Karpas-422 (cell line): ENCODE measurements at places on chromosomes 4 and X. TPM values are rescaled to one million over a fixed set of nuclear protein-coding genes. Genes with fewer than 3 reads are reported as not detected.
A peak's percentile ranks its signal among the peaks of the same experiment; 100 is the strongest.

The ZNF630 gene
- 3.7 and 3.9 TPM in 2 replicates for total RNA-seq

- H3K36me3 ChIP-seq: no peaks in the 10 kb centered on the region
- H3K4me3 ChIP-seq: no peak overlapping the region
- H3K27me3 ChIP-seq: no peaks in the 10 kb centered on the region
- H3K27ac ChIP-seq: no peak overlapping the region
These were observed 1077.3 kb upstream of the PCDH10 start for GRCh38 chr4:132071815-132072214.

The CENPU gene
- 18.5 and 31.3 TPM in 2 replicates for total RNA-seq

The NLRP2B gene
- not detected in 2 replicates for total RNA-seq

GRCh38 chr4:148435654-148436406 lies 6.4 kb downstream of the NR3C2 start:
- no peak overlapping the region for H3K4me3 ChIP-seq
- H3K27ac ChIP-seq: no peak overlapping the region
- no peaks in the 10 kb centered on the region for H3K36me3 ChIP-seq
- DNase-seq: no peak
- H3K27me3 ChIP-seq: peaks cover 3% of the 10 kb centered on the region; the same call in 1 of the 2 replicates
- no peaks in the 10 kb centered on the region for H3K4me1 ChIP-seq

- DNase-seq: peak; percentile 31
- H3K27ac ChIP-seq: no peak overlapping the region
- H3K36me3 ChIP-seq: no peaks in the 10 kb centered on the region
These were observed 1459.8 kb downstream of the RAPGEF2 start for GRCh38 chr4:160562661-160563060.

GRCh38 chr4:184451726-184452125 lies 22.6 kb downstream of the IRF2 start:
- no peaks in the 10 kb centered on the region for H3K36me3 ChIP-seq
- H3K27ac ChIP-seq: peak overlapping the region; percentile 37; the same call in 1 of the 2 replicates
- H3K4me3 ChIP-seq: no peak overlapping the region
- H3K4me1 ChIP-seq: peaks cover 51% of the 10 kb centered on the region

- no peak overlapping the region for H3K4me3 ChIP-seq
- peaks cover 13% of the 10 kb centered on the region for H3K4me1 ChIP-seq
- H3K27me3 ChIP-seq: no peaks in the 10 kb centered on the region; the same call in 1 of the 2 replicates
These were observed 59.4 kb upstream of the GRPR start for GRCh38 chrX:16063921-16064320.

The HOPX gene
- not detected in 2 replicates for total RNA-seq

- no peak overlapping the region for H3K27ac ChIP-seq
- no peaks in the 10 kb centered on the region for H3K4me1 ChIP-seq
- H3K27me3 ChIP-seq: no peaks in the 10 kb centered on the region
- H3K4me3 ChIP-seq: no peak overlapping the region
- H3K36me3 ChIP-seq: no peaks in the 10 kb centered on the region
These were observed 186.0 kb downstream of the MID1IP1 start for GRCh38 chrX:38987198-38987651.

GRCh38 chr4:24730256-24731001 lies 64.9 kb upstream of the SOD3 start:
- H3K4me1 ChIP-seq: peaks cover 14% of the 10 kb centered on the region
- H3K27me3 ChIP-seq: no peaks in the 10 kb centered on the region

GRCh38 chr4:171524903-171525302 lies 288.3 kb upstream of the GALNTL6 start:
- no peak overlapping the region for H3K27ac ChIP-seq
- no peaks in the 10 kb centered on the region for H3K4me1 ChIP-seq
- H3K36me3 ChIP-seq: no peaks in the 10 kb centered on the region
- DNase-seq: no peak
- no peak overlapping the region for H3K4me3 ChIP-seq
- no peaks in the 10 kb centered on the region for H3K27me3 ChIP-seq

The VBP1 gene
- 28.8 and 58.4 TPM in 2 replicates for total RNA-seq

GRCh38 chr4:105162123-105162796 lies 15.6 kb downstream of the TET2 start:
- no peaks in the 10 kb centered on the region for H3K27me3 ChIP-seq
- H3K36me3 ChIP-seq: no peaks in the 10 kb centered on the region
- H3K4me1 ChIP-seq: peaks cover 9% of the 10 kb centered on the region
- no peak for DNase-seq
- no peak overlapping the region for H3K27ac ChIP-seq

- no peak overlapping the region for H3K27ac ChIP-seq
- no peaks in the 10 kb centered on the region for H3K4me1 ChIP-seq
- no peaks in the 10 kb centered on the region for H3K27me3 ChIP-seq
- H3K36me3 ChIP-seq: peaks cover 35% of the 10 kb centered on the region
- DNase-seq: no peak
- H3K4me3 ChIP-seq: no peak overlapping the region
These were observed 26.9 kb downstream of the PAPSS1 start for GRCh38 chr4:107693132-107693531.

The HEPH gene
- not detected in 2 replicates for total RNA-seq

The TMEM154 gene
- total RNA-seq: 0.14 and 0.22 TPM in 2 replicates

The FDCSP gene
- total RNA-seq: not detected in 2 replicates

The XAGE1A gene
- total RNA-seq: not detected in 2 replicates

The SHROOM4 gene
- total RNA-seq: not detected in 2 replicates

GRCh38 chrX:153621949-153622598 lies 23.1 kb upstream of the CCNQ start:
- no peaks in the 10 kb centered on the region for H3K36me3 ChIP-seq
- no peaks in the 10 kb centered on the region for H3K27me3 ChIP-seq
- no peak overlapping the region for H3K4me3 ChIP-seq
- no peak overlapping the region for H3K27ac ChIP-seq
- H3K4me1 ChIP-seq: peaks cover 13% of the 10 kb centered on the region

The PAGE1 gene
- not detected in 2 replicates for total RNA-seq

- H3K4me3 ChIP-seq: no peak overlapping the region
- DNase-seq: no peak
- no peaks in the 10 kb centered on the region for H3K36me3 ChIP-seq
- no peaks in the 10 kb centered on the region for H3K27me3 ChIP-seq
These were observed 218.9 kb downstream of the ASMT start for GRCh38 chrX:1833656-1834360.

- H3K4me1 ChIP-seq: peaks cover 68% of the 10 kb centered on the region
- no peaks in the 10 kb centered on the region for H3K27me3 ChIP-seq
- peak overlapping the region; percentile 93 for H3K27ac ChIP-seq
These were observed 127.7 kb downstream of the IRF2 start for GRCh38 chr4:184346682-184347081.

- no peak overlapping the region for H3K27ac ChIP-seq
- H3K27me3 ChIP-seq: no peaks in the 10 kb centered on the region
- H3K36me3 ChIP-seq: no peaks in the 10 kb centered on the region
- no peak for DNase-seq
- H3K4me1 ChIP-seq: no peaks in the 10 kb centered on the region
These were observed 16.3 kb downstream of the ARX start for GRCh38 chrX:24999511-24999910.

The SPOCK3 gene
- 0.65 TPM in 1 of 2 replicates, not detected in the other for total RNA-seq

DNA sequence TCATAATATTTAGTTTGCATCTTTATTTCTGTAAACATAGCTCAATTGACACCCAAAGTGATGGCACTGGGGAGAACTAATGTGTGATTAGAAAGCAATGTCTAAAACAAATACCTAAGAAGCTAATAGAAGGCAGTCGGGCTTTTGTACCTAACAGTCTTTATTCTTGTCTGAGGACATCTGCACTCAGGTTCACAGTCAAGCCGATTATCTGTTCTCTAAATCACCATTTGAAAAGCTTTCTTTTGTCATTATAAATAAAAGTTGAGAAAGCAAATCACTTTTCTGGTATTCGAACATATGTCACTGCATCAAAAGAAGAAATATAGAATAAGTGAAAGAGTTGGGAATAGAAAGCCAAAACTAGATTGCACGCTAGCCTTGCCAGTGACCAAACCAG lies 2037.9 kb upstream of the TENM3 start:
- no peak for DNase-seq
- no peak overlapping the region for H3K27ac ChIP-seq

DNA sequence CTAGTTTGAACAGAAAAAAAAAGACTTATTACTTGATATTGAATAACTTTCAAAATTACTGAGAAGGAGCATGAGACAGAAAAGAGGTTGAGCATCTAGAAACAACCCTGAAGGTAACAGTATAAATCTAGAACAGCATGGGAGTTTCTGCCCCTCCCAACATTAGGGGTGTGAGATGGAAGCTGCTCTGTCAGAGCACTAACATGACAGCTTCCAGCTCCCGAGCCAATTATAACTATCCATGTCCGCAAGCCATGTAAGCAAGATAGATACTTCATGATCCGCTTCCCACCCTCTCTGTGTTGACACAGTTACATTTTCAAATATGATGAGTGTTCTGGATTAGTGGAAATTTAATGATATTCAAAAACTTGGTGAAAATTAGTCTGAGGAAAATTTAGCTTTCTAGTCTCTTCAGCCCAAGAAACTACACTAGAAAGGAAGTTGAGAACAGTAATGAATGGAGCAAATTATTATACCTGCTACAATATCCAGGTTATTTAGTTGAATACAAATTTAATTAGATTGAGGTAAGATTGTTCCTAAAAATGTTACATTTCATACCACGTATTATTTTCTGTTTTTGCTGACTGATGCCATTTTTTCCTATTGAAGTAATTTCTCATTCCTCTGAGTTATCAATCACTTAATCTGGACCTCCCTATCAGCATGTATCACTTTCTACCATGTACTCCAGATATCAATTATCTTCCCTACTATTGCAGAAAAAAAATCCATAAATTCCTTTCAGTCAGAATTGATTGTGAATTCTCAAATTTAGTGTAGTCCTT lies 129.3 kb upstream of the SLIT2 start:
- no peak overlapping the region for H3K4me3 ChIP-seq
- no peaks in the 10 kb centered on the region for H3K4me1 ChIP-seq
- no peaks in the 10 kb centered on the region for H3K27me3 ChIP-seq
- no peak for DNase-seq
- H3K27ac ChIP-seq: no peak overlapping the region

DNA sequence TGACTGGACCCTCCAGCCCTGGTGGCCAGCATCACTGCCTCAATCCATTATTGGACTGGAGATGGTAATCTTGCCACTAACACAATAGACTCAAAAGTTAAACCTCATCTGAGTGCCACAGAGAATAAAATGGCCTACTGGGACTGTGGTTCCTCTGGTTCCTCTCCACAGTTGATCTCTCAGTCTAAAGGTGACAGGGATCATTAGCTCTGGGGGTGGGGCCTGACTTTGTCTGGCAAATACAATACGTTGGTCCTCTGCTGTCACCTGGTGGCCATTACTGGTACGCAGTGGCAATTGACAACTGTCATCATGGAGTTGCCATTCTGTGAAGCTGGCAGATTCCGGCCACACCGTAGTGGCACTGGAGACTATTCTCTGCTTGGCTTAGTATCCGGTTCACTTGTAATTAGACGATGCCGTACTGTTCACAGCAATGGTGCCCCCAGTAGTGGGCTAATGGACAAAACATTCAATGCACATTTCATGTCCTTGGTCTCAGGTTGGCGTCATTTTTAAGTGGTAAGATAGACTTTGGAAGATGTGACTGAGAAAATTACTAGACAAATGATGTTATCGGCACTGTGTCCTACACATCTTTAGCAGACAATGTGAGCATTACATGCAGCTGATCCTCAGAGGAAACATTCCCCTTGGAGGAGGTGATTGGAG lies 6.7 kb downstream of the FGFBP2 start:
- H3K4me3 ChIP-seq: no peak overlapping the region
- H3K27me3 ChIP-seq: no peaks in the 10 kb centered on the region
- H3K27ac ChIP-seq: no peak overlapping the region
- peaks cover 2% of the 10 kb centered on the region; the same call in 1 of the 2 replicates for H3K4me1 ChIP-seq
- H3K36me3 ChIP-seq: no peaks in the 10 kb centered on the region
- DNase-seq: peak; percentile 93

DNA sequence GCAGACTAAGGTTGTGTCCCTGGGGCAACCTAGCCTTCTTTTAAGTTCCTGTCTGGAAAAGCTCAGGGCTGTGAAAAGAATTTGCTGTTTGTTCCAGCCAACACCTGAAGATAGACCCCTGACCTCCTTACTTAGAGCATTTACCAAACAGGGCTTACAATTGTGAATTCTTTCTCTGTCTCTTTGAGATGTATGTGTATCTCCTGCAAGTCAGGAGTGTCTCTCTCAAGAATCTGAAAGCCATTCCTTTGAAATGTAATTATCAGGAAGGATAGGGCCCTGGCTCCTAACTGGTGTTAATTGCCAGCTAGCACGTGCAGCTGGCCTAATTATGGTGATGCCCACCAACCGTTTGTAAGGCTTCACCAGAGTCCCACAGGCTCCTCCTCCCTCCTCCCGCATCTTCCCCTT lies 18.2 kb downstream of the CCNG2 start:
- no peaks in the 10 kb centered on the region for H3K36me3 ChIP-seq
- no peaks in the 10 kb centered on the region for H3K4me1 ChIP-seq
- H3K4me3 ChIP-seq: no peak overlapping the region
- H3K27me3 ChIP-seq: no peaks in the 10 kb centered on the region
- H3K27ac ChIP-seq: no peak overlapping the region

DNA sequence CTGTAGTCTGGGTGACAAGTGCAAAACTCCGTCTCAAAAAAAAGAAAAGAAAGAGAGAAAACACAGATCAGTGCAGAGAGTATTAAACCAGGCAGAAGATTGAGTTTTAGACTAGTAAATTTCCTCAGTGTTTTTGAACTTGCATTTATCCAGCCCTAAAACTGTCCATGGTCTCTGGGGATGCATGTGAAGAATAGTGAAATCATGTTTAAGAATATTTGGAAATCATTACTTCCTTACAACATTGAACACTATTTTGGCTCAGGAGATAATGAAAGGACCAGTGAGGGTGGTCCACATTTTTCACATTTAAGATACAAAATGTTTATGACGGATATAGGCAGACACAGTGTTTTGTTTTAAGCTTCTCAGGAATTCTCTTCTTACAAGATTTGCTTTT lies 195.8 kb upstream of the RASGEF1B start:
- DNase-seq: no peak
- H3K36me3 ChIP-seq: no peaks in the 10 kb centered on the region
- H3K27me3 ChIP-seq: no peaks in the 10 kb centered on the region
- H3K27ac ChIP-seq: no peak overlapping the region
- no peak overlapping the region for H3K4me3 ChIP-seq

GRCh38 chr4:151983854-151984253 lies 223.0 kb upstream of the GATB start:
- no peak overlapping the region for H3K4me3 ChIP-seq
- H3K27me3 ChIP-seq: no peaks in the 10 kb centered on the region
- H3K36me3 ChIP-seq: no peaks in the 10 kb centered on the region
- no peak overlapping the region for H3K27ac ChIP-seq

The F11 gene
- total RNA-seq: 0.34 TPM in 1 of 2 replicates, not detected in the other

DNA sequence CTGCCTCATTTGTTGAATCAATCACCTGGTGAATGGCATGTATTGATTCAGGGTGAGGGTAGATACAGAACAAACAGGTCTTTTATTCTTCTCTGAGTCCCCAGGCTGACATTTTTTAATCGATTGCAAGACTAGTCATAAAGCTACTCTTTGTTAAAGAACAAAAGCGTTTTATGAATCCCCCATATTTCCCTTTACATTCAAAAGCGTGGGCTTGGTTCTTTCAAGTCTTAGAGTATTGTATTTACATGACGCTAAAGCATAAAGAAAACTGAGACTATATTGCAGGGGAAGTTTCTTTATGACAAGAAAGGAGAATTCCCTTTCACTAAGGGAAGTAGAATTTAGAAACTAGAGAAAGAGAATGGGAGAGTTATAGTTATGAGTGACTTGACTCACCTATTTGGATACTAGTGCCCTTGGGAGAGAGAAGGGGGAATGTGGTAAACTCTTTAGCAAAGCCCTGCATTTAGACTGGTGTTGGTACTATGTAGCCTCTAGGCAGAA lies 69.3 kb upstream of the PDE5A start:
- no peak for DNase-seq
- H3K27ac ChIP-seq: no peak overlapping the region
- H3K4me1 ChIP-seq: no peaks in the 10 kb centered on the region
- no peak overlapping the region for H3K4me3 ChIP-seq
- no peaks in the 10 kb centered on the region for H3K27me3 ChIP-seq
- H3K36me3 ChIP-seq: no peaks in the 10 kb centered on the region

The ARHGEF38 gene
- total RNA-seq: not detected in 2 replicates

GRCh38 chr4:84498935-84499623 lies at the start of gene NKX6-1:
Gene NKX6-1, minus strand, starts transcription at chr4:84499292. Its CDS starts 1,064 bp downstream, at chr4:84498228.
- H3K4me3 ChIP-seq: no peak within 1 kb of the TSS
- H3K27ac ChIP-seq: no peak within 1 kb of the TSS
- no peaks in the 10 kb centered on the region for H3K27me3 ChIP-seq
- no peaks in the 10 kb centered on the region for H3K4me1 ChIP-seq
- no peak for DNase-seq
